ENCODE measurements at places on chromosomes 3 and 15. TPM values are rescaled to one million over a fixed set of nuclear protein-coding genes. Genes with fewer than 3 reads are reported as not detected.

MYL3 gene
- total RNA-seq: not detected

CPLX3 gene
- total RNA-seq: not detected

LOXL1 gene
- 35.8 TPM for total RNA-seq

ALDH1A2 gene
- 4.0 TPM for total RNA-seq

ANKRD34C gene
- total RNA-seq: not detected

DOCK3 gene
- 15.2 TPM for total RNA-seq

DTX3L gene
- 30.0 TPM for total RNA-seq

LYZL4 gene
- total RNA-seq: not detected

SLC28A1 gene
- total RNA-seq: 0.70 TPM

PLA2G4E gene
- not detected for total RNA-seq

TBC1D2B gene
- total RNA-seq: 28.3 TPM

CDHR4 gene
- total RNA-seq: 2.0 TPM

CFAP100 gene
- not detected for total RNA-seq

SLC28A2 gene
- total RNA-seq: not detected

AADAC gene
- 2.8 TPM for total RNA-seq

CPEB1 gene
- total RNA-seq: not detected

LSMEM2 gene
- total RNA-seq: 0.55 TPM

WNT7A gene
- 4.7 TPM for total RNA-seq

PRSS50 gene
- 0.50 TPM for total RNA-seq
